GM23248 (cell line): ENCODE measurements at places on chromosomes 4 and X. TPM values are rescaled to one million over a fixed set of nuclear protein-coding genes. Genes with fewer than 3 reads are reported as not detected.

The CASP6 gene
- 15.4 and 15.8 TPM in 2 replicates for total RNA-seq

- no peak for DNase-seq
Observed at GRCh38 chr4:38275331-38276100, 315.3 kb downstream of the PTTG2 start.

The COL4A6 gene
- under 0.01 TPM in 1 of 2 replicates, not detected in the other for total RNA-seq

The SPIN2A gene
- not detected in 2 replicates for total RNA-seq

GRCh38 chrX:71919431-71919830 is 8.8 kb downstream of the NHSL2 start:
- peak; percentile 47 for DNase-seq

DNA sequence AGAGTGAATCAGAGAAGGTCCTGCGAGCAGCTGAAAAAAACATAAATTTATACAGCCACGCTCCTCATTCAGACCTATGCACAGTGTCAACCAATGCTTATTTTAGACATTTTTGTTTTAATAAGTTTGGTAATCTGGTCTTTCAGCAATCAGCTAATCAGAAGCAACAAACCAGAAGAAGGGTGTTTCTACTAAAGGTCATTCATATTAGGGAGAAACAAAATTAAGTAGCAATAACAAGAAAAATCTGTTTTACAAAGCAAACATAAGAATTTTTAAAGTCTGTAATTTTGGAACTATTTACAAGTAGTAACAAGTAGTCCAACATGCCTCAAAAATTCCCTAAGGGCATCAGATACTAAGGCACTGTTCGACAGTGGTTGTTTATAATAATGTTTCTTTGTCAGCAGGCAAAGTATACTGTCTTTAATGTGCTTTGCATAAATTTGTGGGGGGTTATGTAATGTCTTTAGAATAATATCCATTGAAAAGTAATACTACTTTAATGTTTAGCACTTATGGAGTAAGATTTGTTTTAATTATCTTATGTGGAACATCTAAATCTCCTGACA is 82.8 kb downstream of the PHOX2B start:
- DNase-seq = no peak

GRCh38 chr4:134591326-134591725 is 389.7 kb upstream of the PABPC4L start:
- DNase-seq = no peak
